AG10803 (cell line): ENCODE measurements at places on chromosomes 4 and X.

DNA sequence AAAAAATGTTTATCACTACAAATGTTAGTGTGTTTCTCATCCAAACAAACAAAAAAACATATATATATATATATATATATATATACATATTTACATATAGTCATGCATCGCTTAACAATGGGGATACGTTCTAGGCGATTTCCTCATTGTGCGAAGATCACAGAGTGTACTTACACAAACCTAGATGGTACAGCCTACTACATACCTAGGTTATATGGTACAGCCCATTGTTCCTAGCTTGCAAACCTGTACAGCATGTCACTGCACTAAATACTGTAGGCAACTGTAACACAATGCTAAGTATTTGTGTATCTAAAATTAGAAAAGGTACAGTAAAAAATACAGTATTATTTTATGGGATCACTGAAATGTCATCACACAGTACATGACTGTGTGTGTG, 16.4 kb upstream of the TMSB4X start:
- DNase-seq, result no peak

DNA sequence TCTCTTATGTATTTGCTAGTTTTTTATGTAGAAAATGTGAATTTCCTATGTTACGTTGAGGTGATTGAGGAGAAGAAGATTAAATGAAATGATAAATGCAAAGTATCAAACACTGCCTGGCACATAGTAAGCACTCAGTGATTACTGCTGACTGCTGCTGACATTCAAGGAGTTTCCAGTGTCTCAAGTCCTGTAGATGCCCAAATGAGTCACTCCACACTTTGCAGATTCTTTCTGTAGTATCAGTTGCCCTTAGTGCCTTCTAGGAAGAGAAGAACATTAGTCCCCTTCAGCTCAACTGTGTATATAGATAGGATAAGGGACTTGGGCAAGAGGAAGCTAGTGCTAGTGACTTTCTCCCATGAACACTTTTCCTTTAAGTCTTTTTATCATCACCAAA, 240.5 kb upstream of the TEX13A start:
- DNase-seq, result no peak

- DNase-seq, result no peak
These were observed 60.1 kb downstream of the PRRG1 start for GRCh38 chrX:37409278-37409677.

DNA sequence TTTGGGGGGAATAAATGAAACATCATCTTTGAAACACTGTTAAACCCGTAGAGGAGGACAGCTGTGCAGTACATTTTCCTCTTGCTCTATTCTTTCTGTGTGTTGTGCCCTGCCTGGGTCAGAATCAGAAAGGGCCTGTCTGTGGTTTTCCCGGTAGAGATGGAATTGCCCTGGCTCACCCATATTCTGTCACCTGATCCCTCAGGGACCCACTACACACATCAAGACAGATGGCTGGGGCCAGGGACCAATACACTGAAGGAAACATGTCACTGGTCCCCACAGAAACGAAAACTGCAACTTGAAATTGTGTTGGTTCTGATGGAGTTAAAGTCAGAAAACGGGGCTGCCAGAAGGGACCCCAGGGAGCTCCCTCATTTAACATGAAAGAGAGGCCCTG, 114.9 kb downstream of the ZNF827 start:
- DNase-seq, result no peak

DNA sequence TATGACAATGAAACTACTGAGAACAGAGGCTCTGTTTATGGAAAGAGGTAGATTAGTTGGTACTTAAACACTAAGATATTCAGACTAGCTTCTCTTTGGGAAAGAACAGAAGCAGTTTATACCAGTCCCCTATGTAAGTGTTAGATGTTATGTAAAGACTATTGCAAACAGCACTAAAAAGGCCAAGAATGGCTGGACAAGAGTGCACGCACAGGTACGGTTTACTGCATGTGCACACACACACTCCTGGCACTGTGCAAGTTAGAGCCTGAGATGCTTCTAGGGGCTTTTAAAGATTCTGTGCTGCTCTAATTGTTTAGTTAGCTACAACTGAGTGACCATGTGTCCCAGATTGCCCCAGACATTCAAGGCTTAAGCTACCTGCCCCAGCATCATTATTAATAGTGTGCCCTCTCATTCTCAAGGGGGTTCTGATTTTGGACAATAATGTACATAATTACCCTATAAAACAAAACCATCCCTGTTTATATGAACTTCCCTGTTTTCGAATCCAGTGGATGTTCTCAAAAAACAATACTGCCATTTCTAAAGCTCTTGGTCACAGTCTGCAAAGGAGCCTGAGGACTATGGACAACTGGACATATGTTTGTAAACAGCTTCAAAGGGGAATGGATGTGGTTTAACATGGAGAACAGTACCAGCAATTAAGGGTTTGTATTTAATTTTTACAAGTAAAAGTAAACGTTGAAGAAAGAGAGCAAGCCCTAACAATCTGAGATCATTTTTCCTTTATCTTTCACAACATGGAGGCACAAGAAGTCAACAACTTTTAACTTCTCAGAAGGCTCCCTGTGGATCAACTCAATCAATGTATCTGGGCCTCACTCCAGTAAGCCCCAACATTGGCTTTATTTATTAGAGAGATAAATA, 2.0 kb downstream of the SETD7 start:
- no peak for DNase-seq

GRCh38 chr4:106366026-106366425, 2.6 kb downstream of the GIMD1 start:
- DNase-seq, result peak; percentile 48

DNA sequence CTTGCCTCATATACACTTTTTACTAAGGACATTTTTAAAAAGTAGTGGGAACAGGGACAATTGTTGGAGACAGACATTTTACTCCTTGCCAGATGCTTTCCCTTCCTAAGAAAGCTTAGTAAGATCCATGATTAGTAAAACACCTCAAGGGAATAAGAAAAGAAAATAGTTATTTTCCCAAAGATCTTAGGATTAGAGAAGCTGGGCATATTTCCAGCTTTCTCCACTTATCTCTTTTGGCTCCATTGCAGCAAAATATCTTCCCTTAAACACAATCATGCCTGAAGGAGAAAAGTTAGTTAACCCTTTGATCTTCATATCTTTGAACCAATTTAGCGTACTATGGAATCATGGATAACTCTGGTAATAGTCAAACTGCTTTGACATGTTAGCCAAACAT, 257.9 kb downstream of the PCDH18 start:
- DNase-seq, result no peak

- DNase-seq, result no peak
These were observed 107.6 kb downstream of the DLG3 start for GRCh38 chrX:70552130-70552704.

GRCh38 chr4:145709843-145710242, 29.9 kb downstream of the C4orf51 start:
- DNase-seq, result peak; percentile 96

- DNase-seq, result peak; percentile 16
These were observed 129.0 kb downstream of the AMMECR1 start for GRCh38 chrX:110188701-110189558.

DNA sequence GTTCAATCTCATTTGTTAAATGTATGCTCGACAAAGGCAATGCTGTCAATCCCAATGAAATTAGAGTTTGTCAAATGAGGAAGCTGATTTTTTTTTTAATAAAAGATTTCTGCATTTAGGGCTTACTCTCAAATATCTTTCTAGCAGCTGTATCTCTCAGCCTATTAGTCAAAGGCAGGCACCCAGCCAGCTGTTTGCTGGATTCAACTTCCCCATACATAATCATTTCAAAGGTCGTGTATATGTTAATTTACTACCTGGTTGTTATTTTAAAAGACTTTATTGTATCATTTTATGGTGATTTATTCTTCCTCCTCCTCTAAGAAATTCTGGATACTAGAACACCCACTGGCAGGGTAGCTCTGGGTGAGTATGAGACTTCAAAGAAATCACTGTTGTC, 27.1 kb downstream of the RAI2 start:
- DNase-seq, result no peak

DNA sequence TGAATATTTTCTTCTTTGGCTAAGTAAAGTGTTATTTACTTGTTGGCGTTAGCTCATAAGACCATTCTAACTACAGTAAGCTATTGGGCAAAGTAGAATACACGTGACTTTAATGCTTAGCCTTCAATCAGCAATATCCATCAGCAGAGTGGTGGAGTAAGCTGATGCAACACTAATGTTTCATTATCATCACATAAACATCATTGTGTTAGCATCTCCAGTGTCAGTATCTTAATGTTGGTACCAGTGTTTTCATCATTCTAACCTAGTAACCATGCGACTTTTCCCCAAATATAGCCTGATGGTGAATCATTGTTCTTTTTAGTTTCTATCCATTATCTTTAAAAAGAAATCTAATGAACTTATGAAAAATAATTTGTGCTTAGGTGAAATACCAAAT, 48.5 kb downstream of the APOOL start:
- peak; percentile 23 for DNase-seq

GRCh38 chr4:139246166-139246565, 33.9 kb downstream of the MGARP start:
- DNase-seq, result no peak

DNA sequence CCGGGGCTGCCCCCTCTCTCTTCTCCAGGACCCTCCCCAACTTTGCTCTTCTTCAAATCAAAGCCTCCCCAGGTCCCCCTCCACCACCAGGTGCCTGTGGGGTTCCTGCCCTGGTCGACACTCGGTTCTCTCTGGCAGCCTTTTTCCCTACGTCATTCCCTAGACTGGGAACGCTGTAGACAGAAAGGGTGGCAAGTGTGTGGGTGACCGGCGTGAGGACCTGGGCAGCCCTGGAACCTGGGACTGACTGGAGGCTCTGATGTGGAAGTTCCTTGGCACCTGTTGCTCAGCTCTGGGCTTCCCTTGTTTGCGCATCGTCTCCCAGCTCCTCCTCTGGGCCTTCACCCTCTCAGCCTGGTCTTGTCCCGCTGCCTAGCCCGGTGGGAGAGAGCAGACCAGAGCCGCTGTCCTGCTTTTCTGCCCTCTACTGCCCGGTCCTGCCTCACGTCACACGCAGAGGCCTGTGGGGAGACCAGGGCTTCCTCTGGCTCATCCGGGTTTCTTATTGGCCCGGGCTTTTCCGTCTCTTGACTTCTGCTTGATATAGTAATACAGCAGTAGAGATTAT, 1.3 kb downstream of the TACC3 start:
- DNase-seq, result no peak

- DNase-seq, result no peak
These were observed 1.3 kb downstream of the FAM149A start for GRCh38 chr4:186105647-186106321.

DNA sequence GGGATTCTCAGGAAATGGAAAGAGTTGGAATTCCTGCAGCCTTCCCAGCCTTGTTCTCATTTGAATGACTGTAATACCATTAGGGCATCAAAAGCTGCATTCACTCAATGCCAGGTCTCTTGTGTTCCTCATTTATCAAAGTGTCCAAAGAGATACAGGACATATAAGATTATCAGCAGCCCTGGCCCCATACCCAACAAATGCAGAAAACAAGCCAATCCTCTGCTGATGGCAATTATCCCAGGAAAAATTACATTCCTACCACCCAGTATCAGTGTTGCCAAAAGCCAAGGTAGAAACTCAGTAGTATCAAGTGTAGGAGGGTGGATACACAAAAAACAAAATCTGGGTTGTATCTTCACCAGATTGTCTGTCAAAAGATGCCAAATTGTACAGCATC, 18.5 kb upstream of the ASB5 start:
- no peak for DNase-seq

DNA sequence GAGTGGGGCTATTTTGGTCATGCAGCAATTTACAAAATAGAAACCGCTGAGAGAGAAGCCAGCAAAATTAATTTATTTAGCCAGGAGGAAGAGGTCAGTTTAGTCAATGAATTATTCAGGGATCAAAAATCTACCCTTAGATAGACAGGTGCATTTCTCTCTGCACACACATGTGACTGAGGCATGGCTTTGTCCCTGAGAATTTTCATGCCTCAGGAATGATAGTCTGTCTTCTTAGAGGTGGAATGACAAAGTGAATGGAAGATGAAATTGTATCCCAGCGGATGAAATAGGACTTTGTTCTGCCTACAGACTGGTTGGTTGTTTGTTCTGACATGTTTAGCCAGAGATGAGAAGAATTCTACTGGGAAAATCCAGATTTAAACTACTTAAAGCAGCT, 46.0 kb downstream of the ANKRD50 start:
- DNase-seq, result no peak

GRCh38 chrX:123454712-123455431, 270.8 kb downstream of the GRIA3 start:
- DNase-seq, result no peak
